HAP-1 (cell line): ENCODE measurements at places on chromosomes 5 and 9.

DNA sequence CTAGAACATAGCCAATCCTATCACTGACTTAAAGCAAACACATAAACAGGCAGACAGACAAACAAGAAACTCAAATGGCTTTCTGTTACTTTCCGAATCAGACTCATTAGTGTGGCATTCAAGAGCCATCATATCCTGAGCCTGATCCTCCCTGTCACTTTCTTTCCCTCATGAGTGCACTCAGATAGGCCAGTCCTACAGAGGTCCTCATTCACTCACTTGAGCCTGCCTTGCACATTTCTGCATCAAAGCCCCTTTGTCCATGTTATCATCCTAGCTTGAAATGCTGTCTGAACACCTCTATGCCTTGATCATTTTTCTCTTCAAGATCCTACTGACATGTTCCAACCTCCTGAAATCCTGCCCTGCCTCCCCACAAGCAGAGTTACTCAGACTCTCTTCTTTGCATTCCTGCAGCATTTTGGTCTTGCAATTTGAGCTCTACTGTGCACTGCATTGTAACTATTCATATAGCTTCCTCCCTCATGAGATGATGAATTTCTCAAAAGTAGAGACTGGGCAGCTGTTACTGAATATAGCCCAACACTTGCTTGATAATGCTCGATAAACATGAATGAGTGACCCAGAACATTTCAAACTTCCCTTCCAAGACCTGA is 126.9 kb downstream of the PALM2AKAP2 start:
- DNase-seq: no peak

DNA sequence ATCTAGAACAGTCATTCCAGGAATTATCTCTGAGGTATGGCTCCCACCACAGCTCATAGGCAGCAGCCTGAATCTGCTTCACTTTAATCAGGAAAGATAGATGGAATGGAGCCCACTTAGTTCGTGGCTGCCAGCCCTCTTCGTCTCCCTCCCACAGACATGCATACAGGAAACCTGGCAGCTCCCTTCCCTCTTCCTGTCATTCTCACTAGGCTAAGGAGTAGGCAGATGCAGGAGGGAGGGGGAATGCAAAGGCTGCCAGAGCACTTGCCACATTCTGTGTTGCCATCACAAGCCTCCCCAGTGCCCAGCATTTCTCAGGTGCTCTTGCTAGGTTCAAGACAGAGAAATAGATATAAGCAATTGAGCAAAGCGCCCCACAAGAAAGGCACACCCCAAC is 378.9 kb downstream of the ELAVL2 start:
- no peak for DNase-seq

DNA sequence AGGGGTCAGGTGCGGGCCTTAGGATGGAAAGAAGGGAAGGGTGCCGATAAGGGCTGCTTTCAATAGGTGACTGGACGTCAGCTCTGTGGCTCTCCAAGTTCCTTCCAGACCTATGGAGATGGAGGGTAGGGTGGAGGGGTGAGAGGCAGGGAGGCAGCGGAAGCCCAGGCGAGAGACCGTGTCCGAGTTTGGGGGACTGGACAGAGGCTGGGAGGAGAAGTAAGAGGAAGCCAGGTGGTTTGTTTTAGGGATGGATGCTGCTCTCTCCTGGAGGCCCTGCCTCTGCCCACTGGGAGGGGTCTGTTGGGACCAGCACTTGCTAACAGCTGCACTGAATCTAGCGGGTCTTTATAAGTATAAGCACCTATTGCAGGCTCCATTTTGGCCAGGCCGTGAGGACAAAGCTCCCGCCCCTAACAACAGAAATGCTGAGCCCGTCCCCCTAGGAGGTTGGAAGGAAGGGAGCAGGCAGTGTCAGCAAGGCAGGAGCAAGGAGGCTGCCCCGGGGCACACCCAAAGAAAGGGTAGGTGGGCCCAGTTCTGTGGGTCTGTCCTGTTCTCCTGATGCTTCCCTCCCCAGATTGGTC is 167.5 kb downstream of the DAB2IP start:
- peak; percentile 52 for DNase-seq

DNA sequence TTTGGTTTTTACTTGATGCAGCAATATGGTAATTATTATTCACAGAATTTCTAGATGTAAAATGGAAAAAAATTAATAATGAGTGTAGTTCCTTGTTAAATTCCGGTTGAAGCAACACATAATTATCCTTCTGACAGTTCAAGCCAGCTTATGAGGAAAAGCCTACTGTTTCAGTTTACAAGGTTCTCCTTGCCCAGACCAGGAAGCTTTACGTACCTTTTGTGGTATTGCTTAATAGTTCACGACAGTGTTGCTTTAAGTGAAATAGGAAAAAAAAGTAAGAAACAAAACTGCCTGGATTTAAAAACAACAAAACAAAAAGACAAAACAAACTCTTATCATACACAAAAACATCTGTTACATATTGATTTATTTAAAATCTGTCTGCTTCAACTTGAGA is 547.3 kb upstream of the C9orf72 start:
- DNase-seq: no peak

- no peak for DNase-seq
Measured at GRCh38 chr5:141637123-141637766, 448 bp downstream of the RELL2 start.

GRCh38 chr5:148961261-148962199 is 101.3 kb downstream of the SH3TC2 start:
- DNase-seq: no peak

DNA sequence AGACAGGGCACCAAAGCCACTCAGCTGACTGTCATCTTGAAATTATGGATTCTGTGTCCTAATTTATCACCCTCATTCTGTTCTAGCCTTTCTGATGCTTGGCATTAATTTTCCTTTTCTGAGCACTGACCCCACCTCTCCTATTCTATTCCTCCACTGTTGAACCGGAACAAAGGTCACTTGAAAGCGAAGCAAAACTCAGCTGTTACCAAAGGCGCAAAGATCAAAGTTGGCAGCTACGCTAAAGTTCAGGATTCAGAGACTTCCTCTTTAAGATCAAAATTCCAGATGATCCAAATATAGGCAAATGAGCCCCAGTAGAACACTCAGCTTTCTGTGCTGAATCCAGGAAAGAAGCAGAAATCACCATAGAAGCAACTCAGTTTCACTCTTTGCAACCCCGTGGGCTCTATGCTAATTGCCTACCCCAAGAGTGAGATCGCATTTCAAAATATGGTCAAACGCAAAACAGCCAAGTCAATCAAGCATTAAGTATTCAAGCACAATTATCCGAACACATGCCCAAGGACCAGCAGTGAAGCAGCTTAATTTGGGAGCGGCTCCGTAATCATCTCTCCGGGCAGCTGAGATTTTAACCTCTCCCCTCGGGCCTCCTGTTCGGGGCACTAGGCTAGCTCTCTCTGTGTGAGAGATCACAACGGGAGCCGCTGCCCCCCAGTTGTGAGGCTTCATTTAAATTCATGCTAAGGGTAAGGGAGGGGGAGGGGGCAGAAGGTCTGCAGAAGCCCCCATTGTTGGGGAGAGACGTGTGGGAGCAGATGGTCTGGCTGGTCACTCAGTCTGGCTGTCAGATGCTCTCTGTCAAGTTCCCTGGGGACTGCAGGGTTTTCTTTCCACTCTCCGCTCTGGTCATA is 288.6 kb downstream of the ELAVL2 start:
- peak; percentile 7 for DNase-seq

- peak; percentile 96 for DNase-seq
Measured at GRCh38 chr5:43007246-43007910, 32.7 kb downstream of the ANXA2R start.

- no peak for DNase-seq
Measured at GRCh38 chr9:132804576-132805295, 73.3 kb downstream of the AK8 start.

GRCh38 chr9:87149799-87150198 is 202.5 kb upstream of the GAS1 start:
- DNase-seq: no peak

DNA sequence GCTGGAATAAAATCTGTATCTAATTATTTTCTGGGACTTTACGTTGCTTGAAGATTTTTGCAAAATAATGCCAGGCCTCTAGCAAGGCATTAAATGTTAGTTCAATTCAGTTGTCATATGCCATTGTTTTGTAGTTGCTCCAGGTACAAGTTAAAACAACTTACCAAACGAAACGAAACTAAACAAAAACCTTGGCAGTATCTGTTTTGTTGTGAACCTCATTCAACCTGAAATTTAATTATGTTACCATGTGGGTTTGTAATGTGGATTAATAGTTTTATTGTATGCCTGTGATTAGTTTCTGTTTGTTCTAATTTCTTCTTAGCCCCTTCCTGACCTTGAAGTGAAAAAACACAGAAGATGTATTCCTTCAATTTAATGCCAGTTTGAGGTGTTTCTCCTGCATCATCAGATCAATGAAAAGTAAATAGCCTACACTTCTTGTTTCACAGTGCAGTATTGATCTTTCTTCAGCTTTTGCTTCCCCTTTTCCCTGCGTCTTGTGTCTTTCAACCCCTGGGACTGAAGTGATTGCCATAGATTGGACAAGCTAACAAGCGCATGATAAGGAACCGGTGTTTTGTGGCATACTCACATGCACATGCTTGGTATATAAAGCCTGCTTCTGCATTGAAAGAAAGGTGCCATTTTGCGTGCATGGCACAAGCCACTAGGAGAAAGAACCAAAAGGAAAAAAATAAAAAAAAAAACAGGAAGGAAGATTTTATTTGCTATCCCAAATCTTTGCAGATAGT is 699.0 kb upstream of the ARRDC3 start:
- no peak for DNase-seq

DNA sequence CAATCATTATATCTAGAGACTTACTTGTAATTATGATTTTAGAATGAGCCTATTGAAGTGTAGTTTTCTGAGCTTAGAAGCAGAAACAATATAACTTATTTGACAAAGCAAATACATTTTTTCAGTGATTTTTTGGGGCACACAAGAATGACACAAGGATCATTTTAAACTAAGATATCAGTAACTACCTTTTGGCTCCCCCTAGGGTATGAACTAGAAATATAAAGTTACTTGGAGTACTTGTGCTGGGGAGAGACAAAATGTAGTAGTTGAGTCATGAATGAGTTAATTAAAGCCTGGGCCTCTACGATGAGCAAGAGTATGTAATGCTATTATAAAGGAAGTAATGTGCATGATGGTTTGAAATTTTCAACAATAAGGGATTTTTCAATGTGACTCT is 1244.1 kb upstream of the ACO1 start:
- DNase-seq: no peak

GRCh38 chr9:130172858-130173665 is 858 bp downstream of the NCS1 start:
- peak; percentile 53 for DNase-seq

DNA sequence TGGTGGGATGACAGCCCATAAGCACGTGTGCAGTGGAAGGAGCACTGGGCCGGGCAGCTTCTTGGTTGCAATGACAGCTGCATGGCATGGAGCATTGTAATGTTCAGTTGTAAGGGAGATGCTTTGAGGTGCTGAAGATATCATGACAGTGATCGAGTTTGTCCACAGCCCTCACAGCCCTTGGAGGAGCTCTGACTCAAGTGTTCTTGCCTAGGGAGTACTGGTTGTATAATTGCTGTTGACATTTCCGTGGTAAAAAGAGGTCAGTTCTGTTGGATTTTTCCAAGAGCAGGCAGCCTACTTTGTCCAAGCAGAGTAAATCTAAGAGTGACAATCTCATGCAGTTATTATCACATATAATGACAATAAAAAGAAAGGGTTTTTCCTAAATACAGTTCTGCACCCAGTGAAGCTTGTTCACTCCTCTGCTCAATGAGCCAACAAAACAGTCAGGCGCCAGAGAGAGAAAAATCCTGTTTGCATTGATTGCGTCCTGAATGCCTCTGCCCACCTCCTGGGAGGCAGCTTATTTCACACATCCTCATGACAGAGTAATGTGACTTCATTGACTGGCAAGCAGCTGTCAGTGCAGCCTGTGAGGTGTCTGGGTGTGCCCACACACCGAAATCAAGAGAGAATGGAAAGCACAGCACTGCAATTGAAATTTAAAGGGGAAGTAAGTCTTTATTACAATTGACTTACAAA is 248.0 kb downstream of the NTRK2 start:
- no peak for DNase-seq

- DNase-seq: no peak
Measured at GRCh38 chr9:86977205-86977835, 30.0 kb upstream of the GAS1 start.

DNA sequence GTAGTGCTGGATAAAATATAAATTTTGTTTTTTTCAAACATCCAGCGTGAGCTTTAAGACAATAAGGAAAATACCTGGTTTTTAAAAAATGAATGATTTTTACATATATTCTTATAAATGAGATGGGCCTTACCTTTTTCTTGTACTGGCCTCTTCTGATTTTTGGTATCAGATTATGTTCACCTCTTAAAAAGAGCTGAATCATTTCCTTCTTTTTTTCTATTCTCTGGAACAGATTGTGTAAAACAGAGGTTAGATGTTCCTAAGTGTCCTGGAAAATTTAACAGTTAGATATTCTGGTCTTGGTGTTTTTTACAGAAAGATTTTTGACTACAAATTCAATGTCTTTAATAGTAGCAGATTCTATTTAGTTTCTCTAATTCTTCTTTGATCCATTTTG is 74.6 kb downstream of the NDUFAF2 start:
- no peak for DNase-seq

DNA sequence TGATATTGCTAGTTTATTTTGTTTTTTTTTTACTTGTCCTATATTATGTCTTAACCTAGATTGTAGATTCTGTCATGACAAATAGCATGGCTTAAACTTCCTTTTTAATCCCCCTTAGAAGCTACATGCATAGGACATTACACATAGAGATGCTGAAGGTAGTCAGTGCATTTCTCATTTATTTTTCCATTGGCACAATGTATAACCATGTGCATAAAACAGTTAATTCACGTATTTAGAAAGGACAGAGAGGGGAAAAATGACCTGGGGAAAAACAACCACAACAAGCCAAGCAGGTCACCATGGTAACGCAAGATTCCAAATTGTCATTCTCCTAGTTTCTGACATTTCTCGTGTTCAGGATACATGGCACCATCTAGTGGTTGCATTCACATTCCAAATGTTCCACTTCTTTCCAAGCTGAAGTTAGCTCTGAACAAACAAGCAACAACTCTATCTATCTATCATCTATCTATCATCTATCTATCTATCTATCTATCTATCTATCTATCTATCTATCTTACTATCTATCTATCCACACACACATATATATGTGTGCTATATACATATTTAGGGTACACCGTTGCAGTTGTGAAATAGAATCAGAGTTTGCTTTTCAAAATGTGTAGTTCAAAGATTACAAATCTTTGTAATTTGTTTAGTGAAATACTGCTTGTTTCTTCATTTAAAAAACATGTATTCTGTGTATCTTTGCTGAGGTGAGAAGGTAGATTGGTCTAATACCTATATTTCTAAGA is 487.2 kb upstream of the ST8SIA4 start:
- peak; percentile 64 for DNase-seq

DNA sequence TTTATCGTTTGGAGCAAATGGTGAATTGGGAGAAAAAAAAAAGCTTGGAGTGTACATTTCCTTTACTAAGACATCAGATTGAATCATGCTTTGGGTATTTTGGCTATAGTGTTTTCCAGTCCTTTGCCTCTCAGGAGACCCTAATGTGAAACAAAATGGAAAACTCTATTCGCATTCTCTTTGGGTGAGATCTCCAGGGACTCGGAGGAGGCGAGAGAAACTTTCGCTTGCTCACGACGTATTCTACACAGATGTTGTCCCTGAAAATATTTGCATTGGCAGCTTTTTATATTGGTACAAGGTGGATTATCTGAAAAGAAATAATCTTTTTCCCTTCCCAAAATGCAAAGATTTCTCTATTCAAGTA is 1240.1 kb upstream of the WWC1 start:
- no peak for DNase-seq
